ENCODE measurements at places on chromosomes 2 and 18.

- DNase-seq: no peak
These were observed 7.1 kb downstream of the ADCY3 start for GRCh38 chr2:24912986-24913385.

- DNase-seq: no peak
These were observed 844.3 kb downstream of the MBD2 start for GRCh38 chr18:53380063-53380639.

- no peak for DNase-seq
These were observed 1.4 kb downstream of the ARID5A start for GRCh38 chr2:96537734-96538486.

DNA sequence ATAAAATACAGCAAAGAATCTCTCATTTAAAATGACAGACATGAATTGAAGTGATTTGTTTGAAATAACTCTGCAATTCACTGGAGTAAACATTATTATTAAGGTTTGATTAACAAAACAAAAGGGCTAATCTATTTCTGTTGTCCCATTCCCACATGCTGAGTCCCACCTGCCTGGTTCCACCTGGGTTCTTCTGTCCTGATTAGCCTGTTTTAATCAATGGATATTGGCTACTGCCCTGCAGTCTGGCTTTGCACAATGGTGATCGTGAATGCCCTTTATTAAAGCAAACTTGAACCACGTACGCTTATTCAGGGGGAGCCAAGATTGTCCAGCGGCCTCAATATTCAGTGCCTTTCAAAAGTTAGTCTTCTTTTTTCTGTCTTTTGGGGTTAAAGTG lies 72.8 kb upstream of the CDH19 start:
- DNase-seq: no peak

DNA sequence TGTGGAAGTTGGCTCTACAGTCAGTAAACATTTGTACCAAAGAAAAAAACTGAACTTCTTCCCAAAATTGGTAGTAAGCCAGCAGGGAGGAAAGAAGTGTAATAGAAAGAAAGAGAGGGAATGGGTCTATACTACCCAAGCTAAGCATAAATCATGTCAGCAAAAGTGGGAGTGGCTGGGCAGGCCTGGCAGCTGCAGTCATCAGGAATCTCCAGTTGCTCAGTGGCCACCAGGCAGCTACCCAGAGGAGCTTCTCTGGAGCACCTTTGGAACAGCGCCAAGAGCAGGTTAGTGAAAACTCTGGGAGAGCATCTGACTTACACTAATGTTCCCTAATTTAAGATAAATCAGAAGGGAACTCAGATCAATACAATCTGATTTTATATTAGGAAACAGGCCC lies 14.3 kb downstream of the FRZB start:
- no peak for DNase-seq

DNA sequence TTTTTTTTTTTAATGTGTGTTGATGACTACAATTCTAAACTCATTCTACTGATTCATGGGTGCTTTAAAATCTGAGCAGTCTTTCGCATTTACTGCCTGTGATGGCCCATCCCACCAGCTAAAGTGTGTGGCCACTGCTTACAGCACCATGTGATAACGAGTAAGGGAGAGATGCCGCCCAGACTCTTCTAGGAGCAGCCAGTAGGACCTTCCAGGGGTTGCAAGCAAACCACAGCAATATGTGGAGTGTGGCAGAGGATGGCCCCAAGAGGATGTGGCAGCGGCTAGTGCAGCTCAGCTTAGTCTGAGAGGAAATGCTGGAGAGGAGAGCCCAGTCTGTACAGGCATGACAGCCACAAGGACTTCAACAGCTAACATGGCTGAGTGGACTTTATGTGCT lies 14.9 kb downstream of the IL1B start:
- DNase-seq: no peak
